Left lung (tissue), 14 donors: ENCODE measurements at places on chromosomes 7 and 10. TPM values are rescaled to one million over a fixed set of nuclear protein-coding genes. Genes with fewer than 3 reads are reported as not detected.

GRCh38 chr10:131641231-131641630, 259.6 kb upstream of the PPP2R2D start:
- DNase-seq = peak; percentile 78

- DNase-seq = no peak
Measured at GRCh38 chr10:5719546-5719945, 34.9 kb downstream of the TASOR2 start.

DNA sequence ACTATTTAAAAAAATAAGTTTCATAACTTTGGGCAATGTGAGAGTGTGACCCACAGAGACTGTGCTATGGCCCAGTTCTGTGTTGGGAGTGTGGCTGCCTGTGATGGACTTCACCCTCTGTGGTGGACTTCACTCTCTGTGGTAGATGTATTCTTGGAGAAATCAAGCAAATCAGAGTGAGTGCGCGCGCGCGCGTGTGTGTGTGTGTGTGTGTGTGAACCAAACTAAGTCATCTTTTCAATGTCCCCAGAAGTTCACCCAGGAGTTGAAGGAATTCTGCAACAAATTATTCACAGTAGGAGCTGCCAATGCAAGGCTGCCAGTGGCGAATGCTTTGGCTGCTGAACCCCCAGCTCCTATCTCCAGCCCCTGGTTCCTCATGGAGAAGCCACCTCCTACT, 184.5 kb downstream of the ADAM12 start:
- no peak for DNase-seq

Gene LSM8
- total RNA-seq = 27.8 TPM

DNA sequence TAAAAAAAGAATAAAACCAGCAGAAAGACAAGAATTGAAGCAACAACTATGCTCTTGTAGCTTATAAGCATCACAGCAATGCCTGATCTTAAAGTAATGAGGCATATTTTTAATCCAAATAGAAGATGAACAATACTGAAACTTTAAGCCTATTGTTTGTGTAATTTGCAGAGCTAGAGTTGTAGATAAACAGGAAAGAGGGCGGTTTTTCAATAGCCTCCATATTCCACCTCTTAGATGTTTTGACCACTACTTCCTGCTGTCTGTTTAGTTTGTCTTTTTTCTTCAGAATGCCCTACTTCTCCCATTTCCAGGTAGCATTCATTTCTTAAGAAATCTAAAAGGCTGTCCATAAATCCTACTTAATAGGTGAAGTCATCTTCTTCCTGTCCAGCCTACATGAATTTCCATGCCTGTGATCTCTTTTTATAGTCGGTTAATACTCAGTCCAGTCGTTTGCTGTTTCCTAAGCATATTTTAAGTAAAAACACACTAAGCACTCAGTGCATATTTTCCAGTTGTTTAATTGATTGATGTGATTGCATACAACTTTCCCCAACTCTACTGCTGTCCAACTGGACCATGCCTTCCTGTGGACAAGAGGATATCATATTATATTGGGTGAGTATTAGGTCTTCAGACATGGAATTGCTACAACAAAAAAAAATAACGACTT, 308.1 kb downstream of the TFEC start:
- DNase-seq = no peak

- peak; percentile 34 for DNase-seq
Measured at GRCh38 chr7:151868396-151869108, 8.4 kb downstream of the PRKAG2 start.
